ENCODE measurements at places on chromosomes 7 and 10. TPM values are rescaled to one million over a fixed set of nuclear protein-coding genes. Genes with fewer than 3 reads are reported as not detected.

DNA sequence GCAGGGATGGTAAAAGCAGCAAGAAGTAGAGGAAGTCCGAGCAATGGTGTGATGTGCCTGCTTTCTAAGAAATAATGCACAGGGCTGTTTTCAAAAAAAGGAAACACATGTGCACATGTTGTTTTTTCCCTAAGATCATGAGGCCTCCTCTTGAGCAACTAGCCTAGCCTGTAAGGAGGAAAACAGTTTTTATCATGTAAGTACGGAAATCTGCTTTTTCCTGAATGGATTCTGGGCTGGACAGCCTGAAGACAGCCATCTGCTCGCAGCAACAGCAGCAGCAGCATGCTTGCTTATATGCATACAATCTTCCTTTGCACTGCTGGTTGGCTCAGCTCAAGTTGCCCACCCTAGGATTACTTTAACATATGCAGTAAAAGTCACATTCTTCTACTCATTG lies 87.1 kb downstream of the HIBADH start:
- DNase-seq = no peak

DNA sequence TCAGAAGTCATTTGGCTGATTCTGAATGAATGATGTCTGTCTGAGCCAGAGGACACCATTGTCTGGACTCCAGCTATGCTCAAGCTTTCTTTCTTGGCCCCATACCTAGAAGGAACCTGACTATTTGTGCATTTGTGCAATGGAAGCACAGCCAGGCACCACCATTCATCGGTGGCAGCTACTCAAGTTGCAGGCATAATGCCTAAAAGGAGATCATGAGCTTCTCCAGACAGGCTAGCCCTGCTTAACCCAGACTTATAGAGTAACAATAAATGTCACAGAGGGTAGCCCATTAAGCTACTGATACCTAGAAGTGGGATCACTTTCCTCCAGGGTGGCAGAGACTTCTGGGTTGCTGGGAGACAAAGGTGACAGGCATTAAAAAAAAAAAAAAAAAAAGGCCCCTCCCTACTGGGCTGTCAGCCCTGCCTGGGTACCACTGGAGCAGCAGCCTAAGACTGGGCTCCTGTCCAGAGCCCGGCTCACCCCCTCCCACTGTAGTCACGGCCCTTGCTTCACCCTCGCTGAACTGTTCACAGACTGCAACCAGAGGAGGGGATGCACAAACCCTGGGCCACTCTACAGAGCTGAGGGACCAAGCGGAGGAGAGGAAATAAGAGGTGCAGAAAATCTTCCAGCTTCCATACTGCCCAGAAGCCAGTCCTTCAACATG lies 75.4 kb upstream of the ATP6V0A4 start:
- DNase-seq = no peak

- peak; percentile 59 for DNase-seq
Measured at GRCh38 chr7:49852619-49853462, 79.4 kb downstream of the VWC2 start.

DNA sequence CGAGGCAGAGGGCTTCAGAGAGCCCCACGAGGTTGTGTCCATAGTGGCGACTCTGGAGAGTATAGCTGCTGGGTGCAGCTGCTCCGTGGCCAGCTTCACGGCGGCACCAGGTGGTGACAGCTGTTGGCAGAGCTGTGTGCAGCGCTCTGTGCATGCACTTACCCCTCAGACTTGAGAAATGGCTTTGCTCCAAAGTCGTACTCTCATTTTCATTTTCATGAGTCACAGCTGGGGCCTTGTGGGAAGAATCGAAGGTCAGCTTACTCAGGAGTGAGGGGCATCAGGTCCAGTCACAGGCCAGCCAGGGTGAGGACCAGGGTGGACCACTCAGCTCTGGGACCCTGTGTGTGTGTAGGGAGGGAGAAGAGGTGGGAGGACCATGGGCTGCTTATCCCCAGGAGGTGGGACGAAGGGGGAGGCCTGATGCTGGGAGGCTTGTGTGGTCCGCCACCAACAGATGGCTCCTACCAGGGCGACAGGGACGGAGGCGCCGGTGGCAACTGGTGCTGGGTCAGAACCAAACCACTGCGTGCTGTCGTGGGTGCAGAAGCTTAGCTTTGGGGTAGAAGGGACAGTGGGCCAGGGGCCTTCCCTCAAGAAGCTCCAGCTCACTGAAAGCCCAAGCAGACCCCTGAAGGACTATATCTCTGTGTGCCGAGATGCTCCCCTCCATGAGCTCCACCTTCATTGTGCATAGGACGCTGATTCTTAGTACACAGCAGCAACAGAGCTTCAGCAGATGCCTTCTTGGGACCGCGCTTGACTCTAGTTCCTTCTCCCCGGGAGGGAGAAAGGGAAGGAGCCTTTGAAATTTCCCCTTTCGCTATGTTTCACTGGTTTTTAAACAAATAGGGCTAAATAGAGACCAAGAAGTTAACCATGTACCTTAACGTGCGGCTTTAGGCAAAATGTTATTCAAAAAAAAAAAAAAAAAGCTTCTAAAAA lies 225.0 kb downstream of the CELF2 start:
- no peak for DNase-seq

- DNase-seq = peak; percentile 52
Measured at GRCh38 chr10:128268015-128268722, 141.9 kb upstream of the MKI67 start.

GRCh38 chr10:89382757-89383156 lies 4.9 kb downstream of the IFIT1B start:
- no peak for DNase-seq

DNA sequence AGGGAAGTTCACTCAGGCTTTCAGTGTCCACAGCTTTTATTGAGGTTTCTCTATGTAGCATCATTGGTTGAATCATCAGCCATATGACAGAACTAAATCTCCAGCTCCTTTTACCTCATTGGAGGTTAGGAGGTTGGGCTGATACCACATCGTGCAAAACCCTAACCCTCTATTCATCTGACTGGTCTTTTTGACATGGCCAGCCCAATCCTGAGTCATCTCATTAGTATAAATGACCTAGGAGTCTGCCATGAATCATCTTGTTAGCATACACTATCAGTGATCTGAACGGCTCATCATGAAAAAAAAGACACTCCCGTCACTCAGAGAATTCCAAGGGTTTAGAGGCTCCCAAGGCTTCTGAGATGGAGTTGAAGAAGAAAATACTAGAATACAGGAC lies 669.8 kb upstream of the POT1 start:
- no peak for DNase-seq

DNA sequence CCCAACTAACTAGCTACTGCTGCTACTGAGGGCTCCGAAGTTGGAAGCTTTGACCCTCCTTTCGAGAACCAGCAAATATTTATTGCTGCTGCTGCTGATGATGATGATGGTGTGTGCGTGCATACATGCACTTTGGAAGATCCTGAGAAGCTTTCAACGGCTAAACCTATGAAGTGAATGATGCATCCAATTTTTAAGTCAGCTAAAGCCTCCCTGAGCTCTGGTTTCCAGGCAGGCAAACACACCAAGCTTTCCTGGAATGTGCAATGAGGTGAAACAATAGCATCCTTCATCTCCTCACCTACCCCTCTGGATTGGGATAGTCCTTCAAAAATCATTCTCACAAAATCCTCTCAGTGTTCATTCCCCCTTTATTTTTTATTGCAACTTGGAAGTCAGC lies 13.9 kb downstream of the MACC1 start:
- no peak for DNase-seq

GRCh38 chr10:121813211-121813815 lies 114.5 kb downstream of the ATE1 start:
- DNase-seq = no peak

GRCh38 chr10:122468926-122469781 lies 7.8 kb downstream of the HTRA1 start:
- no peak for DNase-seq

DNA sequence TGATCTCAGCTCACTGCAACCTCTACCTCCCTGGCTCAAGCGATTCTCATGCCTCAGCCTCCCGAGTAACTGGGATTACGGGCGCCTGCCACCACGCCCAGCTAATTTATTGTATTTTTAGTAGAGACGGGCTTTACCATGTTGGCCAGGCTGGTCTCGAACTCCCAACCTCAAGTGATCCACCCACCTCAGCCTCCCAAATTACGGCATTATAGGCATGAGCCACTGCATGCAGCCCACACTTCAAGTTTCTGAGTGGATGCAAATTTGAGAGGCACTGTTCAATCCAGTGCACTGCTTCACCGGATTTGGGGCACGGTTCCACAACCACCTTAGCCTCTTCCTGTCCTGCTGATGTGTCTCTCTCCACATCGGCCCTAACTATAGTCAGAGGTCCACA lies 16.5 kb downstream of the CNPY1 start:
- DNase-seq = no peak

DNA sequence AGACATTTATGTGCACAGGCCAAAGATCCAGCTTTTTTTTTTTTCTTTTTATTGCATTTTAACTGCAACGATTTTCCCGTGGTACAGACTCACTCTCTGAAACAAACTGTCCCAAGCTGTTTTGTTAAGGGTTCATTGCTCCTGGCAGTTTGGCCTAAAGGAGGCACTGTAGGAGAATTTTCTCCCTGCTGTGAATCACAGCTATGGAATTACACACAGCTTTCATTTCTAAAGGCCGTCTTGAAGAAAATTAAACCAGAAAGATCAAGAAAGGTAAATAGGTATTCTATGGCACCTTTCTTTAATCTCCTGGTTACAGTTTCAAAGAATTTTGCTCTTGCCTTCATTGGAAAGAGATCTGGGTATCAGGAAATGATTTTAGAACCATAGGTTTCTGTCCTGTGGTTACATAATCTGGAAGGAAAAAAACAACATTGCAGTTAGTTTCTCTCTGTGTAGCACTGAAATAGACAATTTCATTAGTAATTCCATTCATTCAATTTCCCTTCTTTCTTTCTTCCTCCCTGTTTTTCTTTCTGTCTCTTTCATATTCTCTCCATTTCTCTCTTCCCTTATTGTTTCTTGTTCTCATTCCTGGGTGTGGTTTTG lies 51.2 kb downstream of the PDK4 start:
- peak; percentile 47 for DNase-seq

DNA sequence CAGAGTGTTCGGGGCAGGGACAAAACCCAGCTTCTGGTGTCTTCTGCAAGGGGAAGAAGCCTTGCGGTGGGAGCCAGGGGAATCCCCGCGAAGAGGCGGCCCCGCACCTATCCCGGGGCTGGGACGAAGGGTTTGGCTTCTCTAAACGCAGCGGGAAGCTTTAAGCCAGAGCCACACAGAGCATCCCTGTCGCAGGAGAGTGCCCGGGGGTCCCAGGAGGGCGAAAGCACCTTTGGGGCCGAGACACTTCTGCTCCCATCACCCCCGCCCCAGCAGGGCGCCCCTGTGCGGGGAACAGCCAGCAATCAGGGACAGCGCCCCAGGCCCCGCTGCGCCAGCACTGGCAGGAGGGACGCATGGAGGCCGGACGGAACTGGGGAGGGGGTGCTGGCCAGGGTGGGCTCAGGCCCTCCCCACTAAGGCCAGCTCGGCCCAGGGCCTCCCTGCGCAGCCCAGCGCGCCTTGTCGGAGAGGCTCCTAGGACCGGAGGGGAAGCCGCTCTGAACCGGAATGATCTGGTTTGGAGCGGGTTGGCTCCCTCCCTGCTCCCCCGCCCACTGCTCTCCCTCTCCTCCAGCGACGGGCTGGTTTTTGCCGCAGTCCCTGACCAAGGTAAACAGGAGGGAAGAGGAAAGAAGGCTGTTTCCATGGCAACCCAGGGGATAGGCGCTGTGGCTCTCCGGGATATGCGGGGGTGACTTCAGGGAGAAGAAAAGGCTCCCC lies 63.9 kb downstream of the TMEM209 start:
- peak; percentile 91 for DNase-seq

GRCh38 chr10:122486406-122487080 lies 25.2 kb downstream of the HTRA1 start:
- no peak for DNase-seq

DNA sequence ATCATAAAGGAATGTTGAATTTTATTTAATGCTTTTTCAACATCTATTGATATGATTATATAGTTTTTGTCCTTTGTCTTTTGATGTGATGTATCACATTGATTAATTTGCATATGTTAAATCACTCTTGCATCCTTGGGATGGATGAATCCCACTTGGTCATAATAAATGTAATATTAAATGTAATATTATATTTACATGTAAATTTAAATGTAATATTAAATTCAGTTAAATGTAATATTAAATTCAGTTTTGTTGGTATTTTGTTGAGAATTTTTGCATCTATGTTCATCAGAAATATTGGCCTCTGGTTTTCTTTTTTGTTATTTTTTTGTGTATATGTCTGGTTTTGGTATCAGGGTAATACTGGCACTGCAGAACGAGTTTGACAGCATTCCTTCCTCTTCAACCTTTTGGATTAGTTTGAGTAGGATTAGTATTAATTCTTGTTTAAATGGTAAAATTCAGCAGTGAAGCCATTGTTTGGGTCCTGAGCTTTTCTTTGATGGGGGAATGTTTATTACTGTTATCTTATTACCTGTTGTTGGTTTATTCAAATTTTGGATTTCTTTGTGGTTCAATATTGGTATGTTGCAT lies 37.8 kb downstream of the ABCA13 start:
- DNase-seq = no peak

GRCh38 chr7:138354066-138354465 lies 106.0 kb upstream of the TRIM24 start:
- no peak for DNase-seq

GRCh38 chr7:94087664-94088352 lies 83.7 kb upstream of the BET1 start:
- DNase-seq = peak; percentile 9

DNA sequence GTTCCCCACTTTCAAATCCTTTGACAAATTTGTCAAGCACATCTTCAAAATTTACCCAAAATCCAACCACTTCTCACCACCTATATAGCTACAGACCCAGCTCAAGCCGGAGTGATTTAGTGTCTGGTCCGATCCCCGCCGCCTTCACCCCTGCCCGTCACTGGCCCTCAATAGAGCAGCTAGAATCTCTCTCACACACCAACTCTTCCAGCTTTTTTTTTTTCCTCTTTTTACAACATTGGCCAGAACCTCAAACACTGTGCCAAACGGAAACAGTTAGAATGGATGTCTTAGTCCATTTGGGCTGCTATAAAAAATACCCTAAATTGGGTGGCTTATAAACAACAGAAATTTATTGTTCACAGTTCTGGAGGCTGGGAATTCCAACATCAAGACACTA lies 41.1 kb upstream of the TMEM72 start:
- no peak for DNase-seq

GRCh38 chr7:33185786-33186185 lies 56.4 kb downstream of the BBS9 start:
- peak; percentile 26 for DNase-seq

Gene LBX1
- polyA plus RNA-seq = not detected

Gene CFAP46
- 10.6 TPM for polyA plus RNA-seq

Gene HPSE2
- 1.4 TPM for polyA plus RNA-seq

Gene UNCX
- polyA plus RNA-seq = 7.3 TPM

Gene FKBP9
- polyA plus RNA-seq = 348 TPM

Gene TUBB8
- polyA plus RNA-seq = 0.63 TPM

Gene PODXL
- polyA plus RNA-seq = 799 TPM

Gene CYP26C1
- 0.06 TPM for polyA plus RNA-seq

Gene CREB5
- 14.8 TPM for polyA plus RNA-seq

Gene PLAU
- 10.7 TPM for polyA plus RNA-seq

Gene GRM8
- polyA plus RNA-seq = 7.3 TPM

Gene OPN1SW
- 1.8 TPM for polyA plus RNA-seq

Gene EN2
- 0.23 TPM for polyA plus RNA-seq

Gene ZNF277
- 31.2 TPM for polyA plus RNA-seq
